Effector CD4-positive, alpha-beta T cell (primary cell): ENCODE measurements at places on chromosomes 2 and 18.

DNA sequence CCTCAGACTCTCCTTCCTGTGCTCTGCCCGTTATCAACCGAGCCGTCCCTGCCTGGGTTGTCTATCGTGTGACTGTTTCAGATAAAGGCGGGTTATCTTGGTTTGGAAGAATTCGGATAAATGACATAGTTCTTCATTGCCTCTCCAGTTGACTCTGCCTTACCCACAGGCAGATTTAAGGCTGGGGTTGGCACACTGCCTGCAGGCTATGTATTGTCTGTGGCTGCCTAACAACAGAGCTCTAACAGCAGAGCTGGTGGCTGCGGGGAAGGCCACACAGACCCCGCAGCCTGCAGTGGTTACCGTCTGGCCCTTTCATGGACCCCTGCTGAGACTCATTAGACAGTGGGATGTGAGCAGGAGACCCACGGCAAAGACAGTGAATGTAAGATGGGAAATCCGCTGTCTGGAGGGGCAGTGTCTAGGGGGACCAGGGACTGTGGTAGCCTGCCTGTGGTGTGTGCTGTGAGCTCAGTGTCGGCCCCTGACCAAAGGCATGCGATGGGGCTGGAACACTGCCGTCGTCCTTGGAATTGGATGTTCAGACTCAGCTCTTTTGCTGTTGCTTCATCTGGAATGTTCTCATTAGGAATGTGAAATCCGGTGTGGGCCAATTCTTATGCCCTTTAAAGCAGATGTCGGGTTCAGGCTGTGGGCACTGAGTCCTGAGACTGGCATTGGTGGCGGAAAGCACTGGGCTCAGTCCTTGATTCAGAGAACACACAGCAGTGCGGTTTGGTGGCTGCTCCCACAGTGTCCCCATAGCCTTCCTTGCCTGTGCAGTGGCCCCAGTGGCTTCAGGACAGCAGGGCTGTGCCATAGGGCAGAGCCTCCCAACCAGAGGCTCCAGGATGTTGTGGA is 44.5 kb downstream of the SH3RF3 start:
- DNase-seq, result no peak

DNA sequence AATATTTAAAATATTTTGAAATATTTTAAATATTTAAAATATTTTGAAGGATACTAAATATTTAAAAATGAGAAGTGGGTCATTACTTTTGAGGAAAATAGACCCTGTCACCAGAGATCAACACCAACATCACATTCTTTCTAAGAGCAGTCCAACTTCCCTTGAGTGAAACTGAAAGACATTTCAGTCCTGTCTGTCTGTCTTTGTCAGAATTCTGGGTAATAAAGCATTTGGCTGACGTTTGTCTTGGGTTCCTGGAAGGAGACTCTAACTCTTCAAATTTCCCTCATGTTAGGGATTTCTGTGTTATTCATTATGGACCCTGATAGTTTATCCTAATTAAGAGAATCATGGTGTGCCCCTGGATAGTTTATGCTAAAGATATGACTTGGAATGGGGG is 32.8 kb downstream of the TTC21B start:
- DNase-seq, result no peak

DNA sequence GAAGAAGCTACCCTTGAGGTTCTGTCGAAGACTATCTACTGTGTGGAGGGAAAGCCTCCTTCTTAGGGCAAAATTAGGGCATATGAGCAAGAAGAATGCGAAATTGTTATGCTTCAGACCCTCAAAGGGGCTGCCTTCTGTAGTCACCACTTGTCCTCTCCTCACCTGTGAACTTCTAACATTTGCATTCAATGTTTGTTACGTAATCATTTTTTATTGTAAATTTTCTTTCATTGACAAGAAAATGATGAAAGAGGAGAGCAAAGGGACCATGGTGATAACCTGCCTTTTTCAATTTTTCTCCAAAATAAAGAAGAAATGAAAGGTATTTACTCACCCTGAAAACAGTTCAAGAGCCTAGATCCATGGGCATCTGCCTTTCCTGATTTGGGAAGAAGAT is 193.0 kb downstream of the SP3 start:
- DNase-seq, result no peak

DNA sequence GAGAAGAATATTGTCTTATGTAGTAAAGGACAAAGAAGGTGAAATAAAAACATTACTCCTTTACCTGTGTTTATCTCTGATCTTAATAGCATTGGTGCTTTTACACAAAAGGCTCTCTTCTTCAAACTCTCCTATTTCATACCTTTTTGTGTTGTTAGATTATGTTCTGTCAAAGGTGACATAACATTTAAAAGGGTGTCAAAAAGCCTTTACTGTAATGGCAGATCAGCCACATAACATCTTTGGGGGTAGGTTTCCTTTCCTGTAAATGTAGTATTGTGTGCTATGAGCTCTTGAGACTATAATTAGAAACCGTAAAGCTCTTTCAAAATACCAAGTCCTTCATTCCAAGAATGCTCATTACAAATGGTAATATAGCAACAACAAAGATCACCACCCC is 400.1 kb downstream of the LNPK start:
- DNase-seq, result no peak

- no peak for DNase-seq
Measured at GRCh38 chr18:23077493-23078256, 57.6 kb upstream of the CABLES1 start.

GRCh38 chr2:54522624-54523281 is 66.6 kb downstream of the SPTBN1 start:
- peak; percentile 67 for DNase-seq

DNA sequence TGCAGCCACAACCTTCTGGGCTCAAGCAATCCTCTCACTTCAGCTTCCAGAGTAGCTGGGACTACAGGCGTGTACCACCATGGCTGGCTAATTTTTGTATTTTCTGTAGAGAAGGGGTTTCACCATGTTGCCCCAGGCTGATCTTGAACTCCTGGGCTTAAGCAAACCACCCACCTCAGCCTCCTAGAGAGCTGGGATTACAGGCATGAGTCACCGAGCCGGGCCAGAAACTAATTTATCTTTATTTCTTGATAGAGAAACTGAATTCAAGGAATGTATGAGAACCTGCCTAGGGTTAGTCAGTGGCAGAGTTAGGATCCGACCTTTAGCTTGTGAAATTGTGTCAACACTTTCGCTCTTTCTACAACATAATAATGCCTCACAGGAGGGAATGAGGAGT is 19.3 kb upstream of the ITGAV start:
- no peak for DNase-seq

DNA sequence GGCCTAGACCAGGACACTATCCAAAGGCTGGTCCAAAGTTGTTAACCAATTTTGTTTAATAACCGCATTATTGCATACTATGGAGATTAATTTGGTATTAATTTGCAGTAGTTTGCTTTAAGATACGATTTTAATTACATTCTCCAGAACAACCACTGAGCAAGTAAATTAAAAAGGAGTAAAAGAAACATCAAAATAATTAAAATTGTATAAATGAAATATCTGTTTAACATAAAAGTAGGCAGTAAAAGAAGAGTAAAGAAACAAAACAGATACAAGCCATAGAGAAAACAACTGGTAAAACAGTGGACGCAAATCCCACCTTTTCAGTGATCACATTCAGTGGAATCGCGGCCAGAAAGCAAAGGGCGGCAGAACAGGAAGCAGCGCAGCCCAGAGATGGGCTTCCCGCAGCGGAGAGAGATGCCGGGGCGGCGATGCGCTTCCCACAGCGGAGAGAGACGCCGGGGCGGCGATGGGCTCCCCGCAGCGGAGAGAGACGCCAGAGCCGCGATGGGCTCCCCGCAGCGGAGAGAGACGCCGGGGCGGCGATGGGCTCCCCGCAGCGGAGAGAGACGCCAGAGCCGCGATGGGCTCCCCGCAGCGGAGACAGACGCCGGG is 176.8 kb downstream of the RTP5 start:
- no peak for DNase-seq

- no peak for DNase-seq
Measured at GRCh38 chr2:22290302-22290701, 1094.7 kb upstream of the KLHL29 start.

DNA sequence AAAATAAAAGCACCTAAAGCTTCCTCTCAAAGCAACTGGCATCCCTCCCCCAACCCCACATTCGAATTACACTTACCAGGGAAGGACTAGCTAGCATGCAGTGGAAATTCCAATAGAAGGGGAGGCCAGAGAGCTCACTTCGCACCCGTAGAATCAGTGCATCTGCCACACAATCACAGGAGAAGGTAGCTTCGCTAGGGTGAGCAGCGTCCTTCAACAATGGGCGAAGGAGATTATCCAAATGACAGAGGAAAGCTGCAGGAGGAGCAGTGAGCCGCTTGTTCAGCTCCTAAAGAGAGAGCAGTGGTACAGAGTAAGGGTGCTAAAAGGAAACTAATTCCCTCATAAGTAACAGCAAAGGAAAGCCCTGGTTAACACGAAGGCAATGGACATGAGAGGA is 3.2 kb downstream of the NHEJ1 start:
- DNase-seq, result no peak
